Activated T-helper 2 cell treated with anti-CD3 and anti-CD28 coated beads, Interferon-gamma antibody, Interleukin-2, Interleukin-4, amounts not matched to agents 10 μg/mL and 5 μg/mL and 100 μg/mL, durations not matched to agents 14 hours and 24 hours and 36 hours (primary cell): ENCODE measurements at places on chromosomes 2 and 18. TPM values are rescaled to one million over a fixed set of nuclear protein-coding genes. Genes with fewer than 3 reads are reported as not detected.

- H3K36me3 ChIP-seq: no peaks in the 10 kb centered on the region
- peaks cover 50% of the 10 kb centered on the region for H3K27me3 ChIP-seq
- H3K27ac ChIP-seq: no peak overlapping the region
- peaks cover 25% of the 10 kb centered on the region for H3K4me1 ChIP-seq
- no peak for DNase-seq
Measured at GRCh38 chr18:80201739-80202138, 45.6 kb downstream of the PARD6G start.

TMEM247 gene
- not detected in 2 replicates for total RNA-seq

IGFBP5 gene
- not detected in 2 replicates for total RNA-seq

TMEM37 gene
- 0.14 TPM in 1 of 2 replicates, not detected in the other for total RNA-seq

- H3K27me3 ChIP-seq: no peaks in the 10 kb centered on the region
- no peak overlapping the region for H3K27ac ChIP-seq
- no peak overlapping the region for H3K4me3 ChIP-seq
- H3K36me3 ChIP-seq: peaks cover 74% of the 10 kb centered on the region
- H3K4me1 ChIP-seq: no peaks in the 10 kb centered on the region
- no peak for DNase-seq
Measured at GRCh38 chr2:117949806-117950205, 64.1 kb downstream of the CCDC93 start.

LYPD6B gene
- total RNA-seq: not detected in 2 replicates

TRIM43 gene
- 0.11 and 0.25 TPM in 2 replicates for total RNA-seq

GRCh38 chr2:62814123-62814522 is 108.6 kb downstream of the EHBP1 start:
- no peaks in the 10 kb centered on the region for H3K36me3 ChIP-seq
- no peak overlapping the region for H3K27ac ChIP-seq
- H3K4me3 ChIP-seq: no peak overlapping the region
- H3K27me3 ChIP-seq: no peaks in the 10 kb centered on the region

GRCh38 chr2:216991563-216991962 is 131.7 kb upstream of the TNP1 start:
- H3K27me3 ChIP-seq: peaks cover 8% of the 10 kb centered on the region
- no peak overlapping the region for H3K4me3 ChIP-seq
- H3K4me1 ChIP-seq: no peaks in the 10 kb centered on the region
- H3K27ac ChIP-seq: no peak overlapping the region

- H3K4me1 ChIP-seq: no peaks in the 10 kb centered on the region
- H3K36me3 ChIP-seq: no peaks in the 10 kb centered on the region
- no peak for DNase-seq
- no peaks in the 10 kb centered on the region for H3K27me3 ChIP-seq
- no peak overlapping the region for H3K4me3 ChIP-seq
- no peak overlapping the region for H3K27ac ChIP-seq
Measured at GRCh38 chr2:22826703-22827102, 558.3 kb upstream of the KLHL29 start.

DNA sequence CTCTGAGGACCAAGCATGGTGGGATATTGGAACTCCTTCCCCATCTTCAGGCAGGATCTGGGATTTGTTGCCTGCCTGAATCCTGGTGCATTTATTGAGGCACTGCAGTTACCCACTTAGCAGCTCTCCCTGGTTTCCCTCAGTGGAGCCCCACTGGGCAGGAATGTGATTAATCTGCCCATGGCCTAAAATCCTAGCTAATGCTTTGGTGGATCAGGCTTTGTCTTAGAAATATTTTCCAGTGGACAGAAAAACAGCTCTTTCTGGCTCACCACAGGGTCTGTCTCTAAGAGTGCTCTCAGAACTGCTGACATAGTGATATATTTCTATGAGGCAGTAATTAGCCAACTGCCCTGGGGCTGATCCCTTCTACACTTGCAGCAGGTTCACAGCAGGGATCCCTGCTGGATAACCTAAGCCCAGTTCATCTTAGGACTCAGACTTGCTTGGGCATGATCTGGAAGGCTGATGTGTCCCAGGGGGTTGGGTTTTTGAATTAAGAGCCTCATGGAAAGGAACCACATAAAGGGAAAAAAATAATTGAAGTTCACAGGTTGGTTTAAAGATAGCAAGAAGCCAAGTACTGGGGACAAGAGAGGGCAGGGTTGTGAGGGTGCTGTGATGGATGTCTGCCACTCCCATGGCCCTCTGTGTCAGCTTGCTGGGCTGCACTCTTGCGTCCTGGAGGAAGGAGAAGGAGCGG is 44.3 kb upstream of the ZDBF2 start:
- no peak overlapping the region for H3K4me3 ChIP-seq
- H3K36me3 ChIP-seq: no peaks in the 10 kb centered on the region
- peaks cover 8% of the 10 kb centered on the region for H3K27me3 ChIP-seq
